ENCODE measurements at places on chromosomes 1 and 21.

DNA sequence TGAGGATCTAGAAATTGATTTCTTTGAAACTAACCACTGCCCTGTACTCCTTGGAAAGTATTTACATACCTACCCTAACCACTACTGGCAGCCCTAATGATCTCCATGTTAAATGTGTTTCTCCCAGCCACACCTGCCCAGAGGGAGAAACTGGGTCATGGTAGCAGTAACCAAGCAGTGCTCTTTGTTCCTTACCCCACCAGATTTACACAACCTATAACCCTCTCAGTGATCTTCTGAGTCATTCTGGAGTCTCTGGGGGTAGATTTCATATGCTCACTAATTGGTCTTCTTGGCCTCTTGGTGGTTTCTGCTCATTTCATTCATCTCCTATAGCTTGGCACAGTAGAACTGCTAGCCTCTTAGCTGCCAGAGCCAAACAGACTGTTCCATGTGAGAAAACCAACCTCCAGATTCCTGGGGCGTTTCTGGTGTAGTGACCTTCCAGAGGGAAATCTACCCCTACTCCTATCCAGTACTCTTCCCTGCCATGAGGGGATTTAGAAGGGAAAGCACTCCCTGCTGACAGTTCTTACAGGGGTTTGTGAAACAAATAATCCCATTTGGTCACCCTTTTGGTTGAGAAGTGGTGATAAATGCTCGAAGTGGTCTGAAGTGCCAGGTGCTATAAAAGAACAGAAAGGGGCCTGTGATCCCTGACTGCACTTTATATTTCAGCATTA lies 36.2 kb upstream of the LRIG2 start:
- DNase-seq, result peak; percentile 27

DNA sequence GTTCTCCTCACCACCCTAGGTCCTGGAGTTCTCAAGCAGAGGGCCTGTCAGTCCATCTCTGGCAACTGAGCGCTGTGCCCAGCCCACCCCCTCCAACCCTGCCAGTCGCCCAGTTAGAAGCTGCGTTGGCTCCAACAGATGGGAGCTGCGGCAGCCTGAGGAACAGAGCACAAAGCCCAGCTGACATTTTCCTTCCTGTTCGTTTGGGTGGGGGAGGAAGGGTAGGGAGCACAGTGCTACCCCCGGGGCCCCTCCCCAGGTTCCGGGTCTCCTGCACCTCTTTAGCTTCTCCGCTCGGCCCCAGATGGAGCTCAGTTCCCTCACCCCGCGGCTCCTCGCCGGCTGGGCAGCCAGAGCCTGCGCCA lies 1.4 kb downstream of the LRRN2 start:
- DNase-seq, result no peak

- no peak for DNase-seq
Observed at GRCh38 chr1:93904228-93904627, 5.0 kb downstream of the GCLM start.

- DNase-seq, result no peak
Observed at GRCh38 chr1:2025491-2025981, 6.4 kb downstream of the GABRD start.

GRCh38 chr1:1344655-1345361 lies 4.4 kb downstream of the DVL1 start:
- DNase-seq, result peak; percentile 69

GRCh38 chr1:14614341-14614740 lies 15.9 kb downstream of the KAZN start:
- no peak for DNase-seq

DNA sequence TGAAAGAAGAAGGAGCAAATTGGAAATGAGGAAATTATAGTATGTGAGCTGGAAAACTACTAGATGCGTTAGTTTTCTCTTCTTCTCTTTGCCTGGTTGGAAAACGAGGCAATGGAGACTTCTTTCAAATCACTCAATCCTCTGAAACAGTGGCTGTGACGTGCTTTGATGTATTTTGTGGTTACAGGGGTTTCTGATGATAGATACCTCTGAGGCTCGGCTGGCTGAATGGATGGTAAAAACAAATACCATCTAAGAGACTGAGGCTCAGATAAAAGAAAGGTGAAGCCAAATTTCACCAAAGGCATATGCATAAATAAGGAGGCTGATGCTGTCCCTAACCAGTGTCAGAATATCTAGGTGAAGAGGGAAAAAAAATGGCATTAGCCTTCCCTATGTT lies 15.1 kb downstream of the MAB21L3 start:
- peak; percentile 3 for DNase-seq

DNA sequence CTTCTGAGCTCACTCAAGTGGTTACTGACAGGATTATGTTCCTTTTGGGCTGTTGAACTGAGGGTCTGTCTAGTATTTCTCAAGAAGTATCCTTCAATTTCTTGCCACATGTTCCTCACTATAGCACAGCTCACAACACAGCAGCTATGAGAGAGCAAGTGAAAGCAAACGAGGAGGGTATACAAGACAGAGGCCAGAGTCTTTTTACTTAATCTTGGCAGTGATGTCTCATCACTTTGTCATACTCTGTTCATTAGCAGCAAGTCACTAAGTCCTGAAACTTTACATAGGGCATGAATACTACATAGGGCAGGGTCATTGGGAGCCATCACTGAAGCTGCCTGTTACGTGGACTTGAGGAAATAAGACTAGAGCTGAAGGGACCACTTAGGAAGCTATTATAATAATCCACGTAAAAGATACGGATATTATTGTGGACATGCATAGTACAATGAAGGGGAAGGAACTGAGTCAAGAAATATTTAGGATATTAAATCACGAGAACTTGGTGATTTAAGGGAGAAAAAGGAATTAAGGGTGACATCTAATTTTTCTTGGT lies 63.7 kb downstream of the SLC30A7 start:
- no peak for DNase-seq

- no peak for DNase-seq
Observed at GRCh38 chr21:40345711-40346321, 478.6 kb downstream of the PCP4 start.

- peak; percentile 15 for DNase-seq
Observed at GRCh38 chr21:33025489-33026442, at the start of gene OLIG2. Gene OLIG2 (plus strand): TSS chr21:33025935. CDS start chr21:33026863, 928 bp downstream.

DNA sequence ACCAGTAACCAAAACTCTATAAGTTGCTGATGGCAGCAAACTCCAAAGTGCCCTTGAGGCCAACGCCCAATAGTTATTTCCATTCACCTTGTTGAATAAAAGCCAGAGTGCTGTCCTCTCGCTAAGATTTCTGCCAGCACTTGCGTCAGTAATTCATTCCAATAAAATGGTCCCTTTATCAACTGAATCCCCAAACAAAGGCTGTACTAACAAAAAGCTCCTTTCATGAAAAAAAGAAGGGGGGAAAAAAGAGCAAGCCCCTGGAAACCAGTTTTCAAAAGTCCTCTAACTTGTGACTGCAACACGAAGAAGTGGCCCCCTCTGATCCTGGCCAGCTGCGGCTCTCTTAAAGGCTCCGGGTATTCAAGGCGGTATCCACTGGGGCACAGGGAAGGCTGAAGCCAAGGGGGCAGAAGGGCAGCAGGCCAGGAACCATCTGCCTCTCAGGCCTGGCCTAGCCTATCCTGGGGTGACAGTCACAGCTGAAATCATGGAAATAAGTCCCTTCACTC lies 55.8 kb upstream of the ZNF326 start:
- no peak for DNase-seq

- no peak for DNase-seq
Observed at GRCh38 chr1:156801409-156802121, 15.1 kb downstream of the SH2D2A start.

GRCh38 chr1:197911857-197912696 lies 5.1 kb upstream of the LHX9 start:
- no peak for DNase-seq

- DNase-seq, result no peak
Observed at GRCh38 chr1:36253161-36253862, 29.1 kb downstream of the THRAP3 start.

GRCh38 chr1:94182191-94182590 lies 55.2 kb downstream of the ARHGAP29 start:
- DNase-seq, result no peak

DNA sequence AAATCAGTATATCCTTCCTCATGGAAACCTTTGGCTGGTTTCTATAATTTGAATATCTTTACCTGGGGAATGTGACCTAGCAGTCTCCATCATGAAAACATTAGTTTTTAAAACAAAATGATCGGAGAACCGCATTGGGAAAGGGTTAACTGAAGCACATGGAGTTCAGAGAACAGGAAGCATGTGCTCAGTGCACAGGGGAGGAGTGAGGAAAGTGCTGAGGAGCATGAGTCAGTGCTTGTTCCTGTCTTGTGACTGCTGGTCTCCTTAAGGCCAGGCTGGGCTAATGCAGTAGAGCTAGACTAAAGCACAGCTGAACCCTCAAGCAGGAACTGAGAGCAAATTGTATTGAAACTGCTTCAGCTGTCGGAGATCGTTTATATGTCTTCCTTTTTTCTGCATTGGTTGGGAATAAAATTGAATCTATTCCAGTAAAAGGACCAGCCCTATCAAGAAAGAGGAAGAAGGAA lies 5.8 kb downstream of the IFI16 start:
- peak; percentile 91 for DNase-seq

DNA sequence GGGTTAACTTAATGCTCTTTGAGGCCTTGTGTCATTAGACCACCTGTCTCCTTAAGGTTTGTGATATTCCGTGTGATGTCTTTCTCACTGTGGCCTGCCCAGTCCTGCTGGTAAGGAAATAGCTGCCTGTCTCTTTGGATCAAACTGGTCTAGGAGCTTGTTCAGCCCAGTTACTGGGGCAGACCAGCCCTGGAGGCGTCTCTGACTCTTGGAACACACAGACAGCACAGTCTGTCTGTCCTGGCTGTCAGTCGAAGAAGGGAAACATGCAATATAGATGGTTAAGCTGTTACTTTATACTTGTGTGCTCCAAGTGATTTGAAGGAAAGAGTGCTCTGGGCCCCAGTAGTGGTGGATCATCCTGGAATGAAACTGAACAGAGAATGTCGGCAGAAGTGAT lies 20.4 kb downstream of the PBX1 start:
- no peak for DNase-seq

- peak; percentile 85 for DNase-seq
Observed at GRCh38 chr1:91672601-91673161, 172.0 kb downstream of the CDC7 start.

GRCh38 chr1:116853680-116854402 lies 55.9 kb upstream of the PTGFRN start:
- DNase-seq, result peak; percentile 47

DNA sequence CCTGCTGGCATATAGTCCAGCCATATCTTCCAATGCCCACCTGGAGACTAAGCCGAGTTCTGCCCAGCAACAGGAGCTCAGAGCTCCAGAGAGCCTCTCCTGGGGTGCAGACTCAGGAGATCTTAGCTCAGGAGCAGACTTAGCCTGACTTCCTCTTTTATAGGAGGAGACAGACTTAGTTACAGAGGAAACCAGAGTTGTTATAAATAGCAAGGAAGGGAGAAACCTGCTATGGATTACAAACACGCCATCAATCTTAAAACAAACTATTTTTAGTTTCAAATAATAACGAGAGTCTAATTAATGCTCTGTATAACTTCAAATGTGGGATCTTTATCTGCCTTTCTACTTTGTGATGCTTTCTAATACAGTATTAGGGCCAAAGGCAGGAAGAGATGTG lies 3.3 kb upstream of the KIF21B start:
- DNase-seq, result no peak

- peak; percentile 75 for DNase-seq
Observed at GRCh38 chr1:172727956-172728603, 69.2 kb downstream of the FASLG start.

DNA sequence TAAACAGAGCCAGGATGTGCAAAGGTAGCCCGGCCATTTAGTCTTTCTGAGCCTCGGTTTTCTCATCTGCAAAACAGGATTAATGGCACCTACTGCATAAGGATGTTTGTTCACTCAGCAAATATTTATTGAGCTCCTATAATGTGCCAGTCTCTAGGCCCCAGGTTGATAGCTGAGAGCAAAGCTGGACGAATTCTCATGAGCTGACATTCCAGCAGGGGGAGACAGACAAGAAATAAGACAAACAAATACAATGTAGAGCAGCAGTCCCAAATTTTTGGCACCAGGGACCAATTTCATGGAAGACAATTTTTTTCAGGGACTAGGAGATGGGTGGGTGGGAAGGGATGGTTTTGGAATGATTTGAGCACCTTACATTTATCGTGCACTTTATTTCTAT lies 74.3 kb upstream of the PAX7 start:
- DNase-seq, result peak; percentile 11

- no peak for DNase-seq
Observed at GRCh38 chr1:97832481-97832880, 88.4 kb downstream of the DPYD start.

DNA sequence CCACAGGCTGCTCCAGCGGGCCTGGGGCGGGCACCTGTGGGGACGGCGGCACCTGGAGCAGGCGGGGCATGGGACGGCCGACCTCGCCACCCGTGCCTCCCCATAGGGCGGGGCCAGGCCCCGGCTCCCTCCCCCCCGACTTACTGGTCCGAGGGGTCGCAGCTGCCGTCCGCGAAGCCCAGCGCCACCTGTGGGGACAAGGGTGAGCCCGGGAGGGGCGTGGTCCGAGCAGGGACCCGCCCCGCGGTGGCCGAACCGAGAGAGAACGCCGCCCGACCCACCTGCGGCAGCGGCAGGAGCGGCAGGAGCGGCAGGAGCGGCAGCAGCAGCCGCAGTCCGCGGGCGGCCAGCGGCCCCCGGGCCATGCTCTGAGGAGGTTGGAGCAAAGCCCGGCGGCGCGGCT lies at the start of gene TMEM52:
Gene TMEM52 (minus strand): TSS at position 379 of the 403 bp plus-strand sequence. CDS start 14 bp downstream, at position 365.
- DNase-seq, result no peak

GRCh38 chr1:153375511-153375910 lies at the start of gene S100A12:
Gene S100A12 (minus strand): TSS chr1:153375621. CDS start chr1:153374592, 1,029 bp downstream.
- no peak for DNase-seq

- DNase-seq, result no peak
Observed at GRCh38 chr21:45413922-45414321, 9.0 kb downstream of the COL18A1 start.

DNA sequence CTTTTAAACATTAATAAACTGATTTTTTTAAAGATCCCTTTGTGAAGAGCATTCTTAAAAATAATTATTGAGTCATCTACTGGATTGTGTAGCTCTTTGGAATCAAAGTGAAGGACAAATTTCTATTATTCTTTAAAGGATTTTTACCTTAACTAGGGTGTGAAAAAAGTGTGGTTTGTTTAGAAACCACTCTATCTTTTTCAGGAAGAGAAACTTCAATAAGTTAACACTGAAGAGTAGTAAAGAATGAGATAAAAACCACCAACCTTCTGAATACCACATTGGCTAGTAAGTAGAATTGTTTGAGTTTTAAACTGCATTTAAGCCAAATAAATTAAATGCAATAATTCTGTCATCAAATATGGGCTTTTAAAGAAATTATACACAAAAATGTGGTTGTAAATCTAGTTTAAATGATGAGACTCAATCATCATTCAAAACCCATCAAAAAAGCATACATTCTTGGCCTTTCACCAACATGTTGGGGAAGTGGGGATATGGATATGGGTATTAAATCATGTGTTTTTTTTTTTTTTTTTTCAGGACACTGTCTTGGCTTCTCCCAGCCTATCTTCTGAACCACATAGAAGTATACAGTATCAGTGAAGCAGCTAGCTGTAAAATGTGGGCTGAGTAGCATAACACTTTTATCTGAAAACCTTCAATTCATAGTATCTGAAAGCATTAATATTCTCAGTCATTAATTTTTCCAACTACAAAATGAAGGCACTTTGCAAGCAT lies 4.8 kb downstream of the S1PR1 start:
- no peak for DNase-seq

- DNase-seq, result no peak
Observed at GRCh38 chr1:29632806-29633615, 396.7 kb downstream of the PTPRU start.

- DNase-seq, result no peak
Observed at GRCh38 chr1:230747127-230747730, at the start of gene CAPN9. Gene CAPN9 (plus strand): TSS chr1:230747388. CDS start chr1:230747497, 109 bp downstream.
